ENCODE measurements at places on chromosomes 5 and 9.
A peak's percentile ranks its signal among the peaks of the same experiment; 100 is the strongest.

GRCh38 chr5:43007911-43008362 lies 32.2 kb downstream of the ANXA2R start:
- DNase-seq, result peak; percentile 75

DNA sequence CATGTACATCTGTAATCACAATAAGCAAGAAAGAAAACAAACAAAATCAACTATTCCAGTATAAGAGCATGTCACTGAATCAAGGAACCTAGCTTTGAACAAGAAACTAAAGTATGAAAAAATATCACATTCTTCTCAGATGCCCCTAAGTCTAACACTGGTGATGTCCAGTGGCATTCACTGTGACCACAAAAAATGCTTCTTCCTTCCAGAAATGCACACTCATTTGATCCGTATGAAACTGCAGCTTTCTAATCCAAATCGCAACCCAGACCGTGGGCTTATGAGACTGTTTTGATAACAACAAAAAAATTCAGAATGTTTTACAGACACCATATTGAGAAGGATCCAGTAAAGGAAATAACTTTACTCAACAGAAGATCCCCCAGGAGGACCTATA lies 320.1 kb upstream of the TARS1 start:
- DNase-seq, result no peak

GRCh38 chr5:11897781-11898180 lies 6.5 kb downstream of the CTNND2 start:
- DNase-seq, result no peak

DNA sequence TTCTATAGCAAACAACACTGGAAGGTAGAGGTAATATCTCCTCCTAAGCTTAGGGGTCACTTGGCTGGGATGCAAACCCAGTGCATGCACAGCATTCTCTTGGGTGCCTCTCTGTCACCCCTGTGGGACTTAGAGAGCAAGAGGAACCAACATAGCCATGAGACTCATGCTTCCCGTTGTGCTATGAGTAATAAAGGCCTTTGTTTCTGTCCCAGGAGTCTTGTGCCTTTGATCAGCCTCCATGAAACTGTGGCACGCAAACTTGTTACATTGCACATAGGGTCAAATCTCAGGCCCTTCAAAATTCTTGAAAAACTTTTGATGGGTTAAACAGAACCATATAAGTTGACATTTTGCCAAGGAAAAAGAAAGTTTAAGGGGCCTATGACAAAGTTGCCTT lies 272.8 kb downstream of the TAF11L14 start:
- DNase-seq, result no peak

GRCh38 chr9:105191508-105192121 lies 52.8 kb upstream of the SLC44A1 start:
- DNase-seq, result no peak

GRCh38 chr9:89690334-89690912 lies 85.6 kb downstream of the GADD45G start:
- DNase-seq, result no peak

DNA sequence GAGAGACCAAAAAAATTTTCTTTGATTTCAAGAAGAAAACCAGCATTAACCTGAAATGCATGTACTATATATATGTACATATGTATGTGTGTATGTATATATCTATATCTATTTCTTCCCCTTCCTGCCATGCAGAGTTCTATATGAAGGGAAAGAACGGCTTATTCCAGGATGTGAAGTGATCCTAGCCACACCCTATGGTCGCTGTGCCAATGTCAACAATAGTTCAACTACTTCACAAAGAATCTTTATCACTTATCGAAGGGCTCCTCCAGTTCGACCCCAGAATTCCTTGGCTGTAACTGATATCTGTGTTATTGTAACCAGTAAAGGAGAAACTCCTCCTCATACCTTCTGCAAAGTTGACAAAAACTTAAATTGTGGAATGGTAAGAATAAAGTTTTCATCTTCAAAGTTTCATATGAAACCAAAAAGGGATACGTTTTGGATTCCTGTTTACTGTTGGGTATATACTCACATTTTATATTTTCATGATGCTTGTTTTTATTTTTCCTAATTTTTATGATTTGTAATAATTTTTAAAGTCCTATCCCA lies 56.2 kb downstream of the DENND4C start:
- DNase-seq, result no peak

DNA sequence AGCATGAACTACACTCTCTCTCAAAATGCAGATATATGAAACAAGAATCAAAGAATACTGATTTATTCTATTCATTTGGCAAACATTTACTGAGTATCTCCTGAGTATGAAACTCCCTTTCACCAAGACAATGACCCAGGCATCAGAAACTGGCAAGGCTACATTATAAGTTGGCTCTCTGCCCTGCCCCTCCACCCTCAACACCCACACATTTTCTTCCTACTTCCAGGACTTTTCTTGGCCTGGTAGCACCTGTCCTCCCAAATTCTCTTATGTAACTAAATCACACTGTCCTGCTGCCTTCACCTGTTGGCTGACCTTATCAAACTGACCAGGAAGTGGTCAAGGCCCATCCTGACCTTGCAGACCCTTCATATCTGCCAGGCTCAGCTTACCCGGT lies 3.5 kb downstream of the RASEF start:
- DNase-seq, result no peak

DNA sequence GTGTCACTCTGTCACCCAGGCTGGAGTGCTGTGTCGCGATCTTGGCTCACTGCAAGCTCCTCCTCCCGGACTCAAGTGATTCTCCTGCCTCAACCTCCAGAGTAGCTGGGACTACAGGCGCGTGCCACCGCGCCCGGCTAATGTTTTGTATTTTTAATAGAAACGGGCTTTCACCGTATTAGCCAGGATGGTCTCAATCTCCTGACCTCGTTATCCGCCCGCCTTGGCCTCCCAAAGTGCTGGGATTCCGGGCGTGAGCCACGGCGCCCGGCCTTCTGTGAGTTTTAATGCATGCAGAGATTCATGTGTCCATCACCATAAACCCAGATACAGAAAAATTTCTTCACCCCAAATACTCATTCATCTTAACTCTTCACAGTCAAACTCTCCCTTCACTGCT lies 1046.7 kb downstream of the CDH9 start:
- DNase-seq, result no peak

GRCh38 chr5:168364151-168364661 lies 72.8 kb downstream of the WWC1 start:
- DNase-seq, result no peak

DNA sequence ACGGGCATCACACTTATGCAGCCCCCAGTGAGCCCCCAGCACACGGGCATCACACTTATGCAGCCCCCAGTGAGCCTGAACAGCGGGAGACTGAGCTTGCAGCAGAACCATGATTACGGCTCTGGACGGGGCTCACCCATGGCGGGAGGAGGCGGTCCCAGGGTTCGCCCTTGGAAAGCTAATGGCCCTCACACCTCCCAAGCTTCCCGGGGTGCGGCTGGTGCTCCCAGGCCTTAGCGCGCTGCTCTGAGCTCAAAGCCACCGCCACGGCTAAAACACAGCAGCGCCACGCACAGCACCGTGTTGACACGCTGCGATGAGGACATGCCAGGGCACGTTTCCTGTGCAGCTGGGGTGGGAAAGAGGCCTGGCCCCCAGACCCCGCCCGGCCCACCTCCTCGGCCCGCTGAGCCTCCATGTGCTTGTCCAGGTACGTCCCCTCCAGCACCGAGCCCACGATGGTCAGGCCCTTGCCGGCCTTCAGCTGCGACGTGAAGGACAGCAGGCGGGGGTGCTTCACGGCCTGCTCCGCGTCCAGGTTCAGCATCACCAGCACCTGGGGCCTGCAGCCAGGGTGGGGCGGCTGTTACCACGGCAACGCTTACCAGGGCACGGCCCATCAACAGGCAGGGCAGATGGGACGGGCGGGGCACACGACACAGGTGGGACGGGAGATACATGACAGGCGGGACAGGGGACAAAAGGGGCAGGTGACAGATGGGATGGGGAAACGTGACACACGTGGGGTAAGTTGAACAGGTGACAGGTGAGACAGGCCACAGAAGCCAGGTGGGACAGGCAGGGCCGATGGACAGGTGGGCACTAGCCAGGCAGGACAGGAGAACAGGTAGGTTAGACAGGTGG lies 38.4 kb downstream of the SLC12A7 start:
- DNase-seq, result no peak

GRCh38 chr9:72360324-72360723 lies 4.7 kb downstream of the ZFAND5 start:
- no peak for DNase-seq

DNA sequence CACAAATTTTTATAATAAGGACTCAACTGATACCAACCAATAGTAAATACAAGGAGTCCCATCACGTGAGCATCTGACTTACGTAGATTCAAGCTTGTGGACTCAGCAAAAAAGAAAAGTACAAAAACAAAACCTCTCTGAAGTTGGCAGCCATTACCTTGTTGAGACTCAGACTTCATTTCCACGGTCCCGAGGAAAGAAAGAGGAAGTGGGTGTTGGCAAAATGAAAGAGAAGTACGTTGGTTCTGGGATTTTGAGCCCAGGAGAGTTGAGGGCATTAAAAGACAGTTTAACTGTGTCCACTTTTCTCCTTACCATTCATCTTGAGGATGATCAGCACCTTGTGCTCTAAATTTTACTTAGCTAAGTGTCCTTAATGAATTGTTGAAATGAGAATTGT lies 26.7 kb downstream of the NCBP1 start:
- DNase-seq, result no peak
